ENCODE measurements at places on chromosomes 13 and 19. TPM values are rescaled to one million over a fixed set of nuclear protein-coding genes. Genes with fewer than 3 reads are reported as not detected.

- H3K27ac ChIP-seq = no peak overlapping the region
- H3K27me3 ChIP-seq = peaks cover 30% of the 10 kb centered on the region
- DNase-seq = no peak
- peaks cover 5% of the 10 kb centered on the region for H3K36me3 ChIP-seq
- H3K4me1 ChIP-seq = peaks cover 42% of the 10 kb centered on the region
Measured at GRCh38 chr13:112891477-112892401, 77.3 kb upstream of the MCF2L start.

DNA sequence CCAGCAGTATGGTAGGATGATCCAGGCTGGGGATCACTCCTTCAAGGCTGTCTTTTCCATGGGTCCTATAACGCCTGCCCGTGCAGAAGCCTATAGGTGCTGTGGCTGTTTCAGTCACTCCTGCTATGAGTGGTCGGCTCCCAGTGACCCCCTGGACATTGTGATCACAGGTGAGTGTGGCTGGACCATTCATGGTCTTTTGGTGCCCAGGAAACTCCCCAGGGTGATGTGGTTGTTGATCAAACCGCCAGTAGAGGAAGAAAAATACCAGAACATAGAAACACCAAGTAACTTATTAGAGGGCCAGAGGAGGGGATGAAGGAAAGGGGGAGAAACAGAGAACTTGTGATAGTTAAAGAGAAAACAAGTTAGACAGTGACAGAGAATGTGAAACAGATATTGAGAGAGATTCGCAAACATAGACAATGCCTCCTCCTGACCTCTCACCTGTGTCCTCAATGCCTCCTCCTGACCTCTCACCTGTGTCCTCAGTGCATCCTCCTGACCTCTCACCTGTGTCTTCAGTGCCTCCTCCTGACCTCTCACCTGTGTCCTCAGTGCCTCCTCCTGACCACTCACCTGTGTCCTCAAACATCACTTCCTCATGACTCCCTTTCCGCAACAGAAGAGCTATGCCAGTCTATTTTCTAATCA lies 19.4 kb downstream of the LAIR2 start:
- no peak overlapping the region for H3K27ac ChIP-seq
- H3K27me3 ChIP-seq = peaks cover 3% of the 10 kb centered on the region
- H3K4me3 ChIP-seq = no peak overlapping the region

- peak overlapping the region; percentile 36 for H3K27ac ChIP-seq
- peaks cover 54% of the 10 kb centered on the region for H3K4me1 ChIP-seq
- H3K27me3 ChIP-seq = no peaks in the 10 kb centered on the region
Measured at GRCh38 chr19:44955505-44956439, 592 bp downstream of the CLPTM1 start.

DNA sequence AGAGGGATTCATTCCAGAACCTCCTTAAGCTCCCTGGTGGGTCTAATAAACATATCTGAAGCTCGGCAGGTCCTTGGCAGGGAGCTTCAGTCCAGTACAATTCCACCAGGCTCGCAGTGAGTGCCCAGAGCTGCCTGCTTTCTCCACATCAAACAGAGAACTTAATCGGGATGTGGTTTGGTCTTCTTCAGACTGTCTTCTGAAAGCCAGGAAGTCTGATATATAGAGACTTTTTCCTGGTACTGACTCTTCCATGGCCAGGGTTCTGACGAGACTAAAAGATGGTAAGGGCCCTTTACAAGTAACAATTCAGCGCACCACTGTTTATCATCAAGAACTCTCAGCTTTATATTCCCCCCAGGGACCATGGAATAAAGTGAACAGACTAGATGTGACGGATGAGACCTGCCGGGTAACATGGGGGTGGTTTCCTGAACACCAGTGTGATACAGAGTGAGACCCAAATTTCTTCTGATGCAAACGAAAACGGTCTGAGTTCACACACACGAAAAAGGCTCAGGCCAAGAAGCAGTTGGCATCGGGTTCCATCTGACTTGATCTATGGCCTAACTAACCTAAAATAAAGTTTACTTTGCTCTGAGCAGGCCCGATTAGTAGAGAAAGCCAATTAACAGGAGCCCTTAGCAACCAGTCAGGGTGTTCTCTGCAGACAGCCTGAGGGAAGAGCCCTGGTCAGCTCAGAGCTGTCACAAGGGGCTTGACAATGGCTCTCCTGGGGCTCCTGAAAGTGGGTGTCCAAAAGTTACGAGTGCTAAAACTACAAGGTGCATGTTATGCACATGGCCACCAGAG lies 29.0 kb downstream of the RANBP3 start:
- no peaks in the 10 kb centered on the region for H3K27me3 ChIP-seq
- no peak for DNase-seq
- H3K4me3 ChIP-seq = no peak overlapping the region

DNA sequence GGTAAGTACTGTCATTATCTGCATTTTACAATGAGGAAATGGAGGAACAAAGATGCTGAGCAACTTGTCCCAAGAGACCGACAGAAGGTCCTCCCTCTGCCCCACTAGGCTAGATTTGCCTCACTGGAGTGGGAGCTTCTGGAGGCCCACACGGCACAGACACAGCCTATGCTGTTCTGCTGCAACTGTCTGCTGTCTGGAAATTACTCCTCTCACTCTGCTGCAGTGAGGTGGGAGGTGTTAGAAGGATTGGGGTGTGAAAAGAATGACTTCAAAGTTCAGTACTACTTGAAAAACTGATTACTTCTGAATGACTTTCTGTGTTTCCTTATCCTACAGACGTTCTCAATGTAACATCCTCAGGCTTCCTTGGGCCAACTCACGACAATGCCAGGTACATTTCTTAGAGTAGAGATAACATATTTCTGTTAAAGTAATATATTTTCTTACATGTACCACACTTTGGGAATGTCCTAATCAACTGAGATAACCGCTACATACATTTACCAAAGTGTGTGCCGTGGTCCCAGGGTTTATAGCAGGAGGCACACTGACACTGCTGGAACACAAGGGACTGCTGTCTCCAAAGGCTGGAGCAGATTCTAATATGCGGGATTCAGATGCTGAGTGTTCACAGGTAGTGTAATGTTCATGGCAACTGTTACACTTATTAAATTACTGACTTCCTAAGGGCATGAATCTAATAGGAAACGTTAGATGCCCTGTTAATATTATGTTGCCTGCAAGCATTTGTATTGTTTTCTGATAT lies 53.5 kb upstream of the WASF3 start:
- no peak overlapping the region for H3K27ac ChIP-seq
- H3K36me3 ChIP-seq = no peaks in the 10 kb centered on the region
- no peak overlapping the region for H3K4me3 ChIP-seq
- no peak for DNase-seq
- H3K4me1 ChIP-seq = peaks cover 10% of the 10 kb centered on the region
- no peaks in the 10 kb centered on the region for H3K27me3 ChIP-seq

- H3K27ac ChIP-seq = no peak overlapping the region
- H3K4me1 ChIP-seq = peaks cover 2% of the 10 kb centered on the region
Measured at GRCh38 chr19:2080336-2080988, 15.7 kb downstream of the MOB3A start.

DNA sequence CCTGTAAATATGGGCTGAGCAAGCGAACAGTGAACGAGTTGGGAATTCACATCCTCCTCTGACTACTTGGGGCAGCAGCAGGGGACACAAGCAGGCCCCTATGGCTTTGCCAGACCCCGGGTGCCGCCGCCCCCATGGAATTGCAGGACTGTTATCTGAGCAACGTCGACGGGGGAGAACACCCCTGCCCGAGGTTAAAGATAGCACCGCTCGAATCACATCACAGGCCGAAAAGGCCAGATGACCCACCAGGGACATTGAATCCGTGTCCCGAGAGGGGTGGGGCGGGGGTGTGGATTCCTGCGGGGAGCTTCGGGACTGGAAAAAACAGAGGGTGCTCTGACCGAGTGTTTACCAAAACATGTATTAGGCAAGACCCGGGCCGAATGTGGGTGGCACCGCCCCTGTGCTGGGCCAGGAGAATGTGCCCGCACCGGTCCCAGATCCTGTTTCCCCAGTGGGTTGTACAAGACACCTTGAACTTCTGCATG lies 9.1 kb downstream of the FEM1A start:
- no peak overlapping the region for H3K27ac ChIP-seq
- H3K27me3 ChIP-seq = no peaks in the 10 kb centered on the region
- H3K4me1 ChIP-seq = peaks cover 6% of the 10 kb centered on the region

DNA sequence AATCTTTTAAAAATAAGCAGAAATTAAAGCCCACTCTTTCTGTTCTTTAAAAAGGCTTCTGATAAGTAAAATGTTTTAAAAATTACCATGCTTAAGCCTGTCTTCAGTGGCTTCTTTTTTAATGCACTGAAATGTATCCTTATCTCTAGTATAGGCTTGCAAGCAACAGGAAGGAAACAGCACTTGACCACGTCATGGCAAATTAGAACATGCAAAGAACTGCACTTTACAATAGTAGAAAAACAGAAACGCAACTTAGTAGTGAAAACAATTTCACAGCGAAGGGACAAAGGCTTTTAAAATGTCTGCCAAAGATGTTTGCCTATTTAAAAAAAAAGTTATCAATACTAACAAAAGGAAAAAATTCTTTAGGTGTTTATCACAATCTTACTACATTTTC lies 36.3 kb downstream of the ELF1 start:
- peak overlapping the region; percentile 36 for H3K27ac ChIP-seq
- peak; percentile 33 for DNase-seq
- H3K36me3 ChIP-seq = no peaks in the 10 kb centered on the region
- H3K4me1 ChIP-seq = peaks cover 7% of the 10 kb centered on the region

GRCh38 chr13:100176801-100177400 lies 88.0 kb downstream of the PCCA start:
- H3K4me1 ChIP-seq = no peaks in the 10 kb centered on the region
- no peaks in the 10 kb centered on the region for H3K27me3 ChIP-seq
- no peak for DNase-seq
- H3K4me3 ChIP-seq = no peak overlapping the region

GRCh38 chr19:5086725-5087439 lies 118.0 kb downstream of the KDM4B start:
- H3K27ac ChIP-seq = no peak overlapping the region
- peaks cover 78% of the 10 kb centered on the region for H3K36me3 ChIP-seq
- no peak for DNase-seq

Gene SPACA4
- total RNA-seq = not detected

Gene TRMT1
- 11.8 TPM for total RNA-seq

Gene CHST8
- 3.3 TPM for total RNA-seq

Gene FPR2
- total RNA-seq = 0.33 TPM
